Effector memory CD4-positive, alpha-beta T cell (primary cell): ENCODE measurements at places on chromosomes 12 and 14.

DNA sequence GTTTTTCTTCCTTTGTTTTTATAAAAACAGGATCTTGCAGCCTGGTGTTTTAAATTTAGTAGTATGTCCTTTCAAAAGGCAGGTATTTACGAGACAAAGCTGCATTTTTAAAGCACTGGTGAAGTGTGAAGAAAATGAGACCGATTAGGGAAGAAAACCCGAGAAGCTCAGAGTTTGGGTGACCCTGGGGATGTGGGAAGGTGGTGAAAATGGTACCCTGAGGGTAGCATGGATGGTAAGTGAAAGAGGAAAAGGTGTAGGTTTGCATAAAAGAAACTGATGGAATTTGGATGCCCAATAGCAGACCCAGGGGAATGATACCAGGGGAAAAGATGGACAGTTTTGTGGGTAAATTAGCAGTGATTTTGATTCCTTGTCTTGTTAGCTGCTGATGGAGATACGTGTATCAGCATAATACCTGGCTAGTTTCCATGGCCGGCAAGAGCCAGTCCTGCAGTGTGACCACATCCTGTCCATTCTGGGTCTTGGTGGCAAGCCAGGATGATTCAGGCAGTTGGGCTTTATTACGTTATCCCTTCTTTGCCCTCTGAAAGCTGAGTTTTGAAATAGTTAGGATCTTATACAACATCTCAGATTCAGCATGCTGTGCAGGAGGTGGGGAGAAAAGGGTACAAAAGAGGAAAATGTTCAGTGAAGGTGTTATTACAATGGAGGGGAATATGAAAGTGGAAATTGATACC, 8.9 kb downstream of the BICD1 start:
- no peaks in the 10 kb centered on the region for H3K4me1 ChIP-seq
- no peaks in the 10 kb centered on the region for H3K36me3 ChIP-seq
- H3K4me3 ChIP-seq = no peak overlapping the region
- no peaks in the 10 kb centered on the region for H3K27me3 ChIP-seq
- DNase-seq = no peak
- no peak overlapping the region for H3K27ac ChIP-seq

DNA sequence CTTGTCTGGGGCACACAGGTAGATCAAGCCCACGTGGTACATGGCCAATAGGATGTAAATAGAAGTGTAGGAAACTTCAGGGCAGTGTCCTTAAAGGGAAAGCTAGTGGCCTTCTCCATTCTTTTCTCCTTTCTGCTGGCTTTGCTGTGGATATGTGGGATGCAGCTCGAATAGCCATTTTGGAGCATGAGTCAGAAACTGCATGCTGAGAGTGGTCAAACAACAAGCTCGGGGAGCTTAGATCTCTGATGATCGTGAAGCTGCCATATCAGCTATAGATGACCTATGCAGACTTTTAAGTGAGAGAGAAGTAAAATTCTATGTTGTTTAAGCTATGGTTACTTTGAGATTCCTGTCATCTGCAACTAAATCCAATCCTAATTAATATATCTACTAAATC, 241.3 kb upstream of the DAAM1 start:
- DNase-seq = no peak
- no peak overlapping the region for H3K4me3 ChIP-seq
- H3K4me1 ChIP-seq = no peaks in the 10 kb centered on the region

DNA sequence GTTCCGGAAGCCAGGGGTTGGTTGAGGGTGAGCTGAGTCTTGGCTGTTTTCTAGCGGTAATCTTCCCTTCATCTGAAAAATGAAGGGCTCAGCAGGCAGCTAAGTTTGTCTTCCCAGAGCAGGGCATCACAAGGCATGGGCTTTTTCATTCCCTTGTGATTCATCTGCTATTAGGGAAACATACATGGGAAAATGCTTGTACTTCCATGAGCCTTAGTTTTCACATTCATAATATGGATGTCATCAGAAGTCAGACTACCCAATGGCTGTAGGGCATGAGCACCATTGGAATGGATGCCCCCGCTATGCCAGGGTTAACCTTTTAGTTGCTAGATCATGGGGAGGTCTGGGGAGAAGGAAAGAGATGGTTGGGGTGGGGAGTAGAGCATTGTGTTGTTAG, 18.7 kb downstream of the HELB start:
- H3K27ac ChIP-seq = no peak overlapping the region
- DNase-seq = no peak
- H3K36me3 ChIP-seq = peaks cover 35% of the 10 kb centered on the region
- peaks cover 6% of the 10 kb centered on the region for H3K4me1 ChIP-seq
- no peak overlapping the region for H3K4me3 ChIP-seq
- H3K27me3 ChIP-seq = no peaks in the 10 kb centered on the region

GRCh38 chr12:123808167-123808566, 46.1 kb downstream of the DNAH10 start:
- H3K36me3 ChIP-seq = no peaks in the 10 kb centered on the region
- no peaks in the 10 kb centered on the region for H3K4me1 ChIP-seq
- no peaks in the 10 kb centered on the region for H3K27me3 ChIP-seq
- H3K4me3 ChIP-seq = no peak overlapping the region
- no peak for DNase-seq
- H3K27ac ChIP-seq = no peak overlapping the region

- no peaks in the 10 kb centered on the region for H3K4me1 ChIP-seq
- no peak overlapping the region for H3K27ac ChIP-seq
- no peak overlapping the region for H3K4me3 ChIP-seq
- H3K27me3 ChIP-seq = no peaks in the 10 kb centered on the region
- no peaks in the 10 kb centered on the region for H3K36me3 ChIP-seq
Measured at GRCh38 chr14:93005838-93006237, 82.9 kb downstream of the CHGA start.

DNA sequence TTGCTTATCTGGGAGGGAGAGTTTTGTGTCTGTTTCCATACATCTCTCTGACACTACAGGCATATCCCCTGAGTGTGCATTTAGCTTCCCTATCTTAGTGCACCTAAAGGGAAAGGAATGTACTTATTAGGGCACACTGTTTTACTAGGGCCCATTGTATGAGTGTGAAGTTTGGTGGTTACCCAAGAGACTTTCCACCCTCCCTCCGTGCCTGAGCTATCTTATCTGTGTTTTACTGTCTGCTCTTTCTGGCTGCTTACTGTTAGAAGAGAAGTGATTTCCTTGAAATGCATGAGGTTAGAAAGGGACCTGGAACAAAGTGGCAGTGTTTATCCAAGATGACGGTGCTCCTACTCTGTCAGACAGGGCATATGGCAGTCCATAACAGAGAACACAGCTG, 8.5 kb upstream of the SVOP start:
- no peaks in the 10 kb centered on the region for H3K36me3 ChIP-seq
- H3K4me1 ChIP-seq = no peaks in the 10 kb centered on the region
- H3K4me3 ChIP-seq = no peak overlapping the region
- H3K27me3 ChIP-seq = peaks cover 4% of the 10 kb centered on the region
- no peak overlapping the region for H3K27ac ChIP-seq
- no peak for DNase-seq

GRCh38 chr14:90510159-90510558, 113.3 kb downstream of the CALM1 start:
- no peak overlapping the region for H3K27ac ChIP-seq
- H3K36me3 ChIP-seq = no peaks in the 10 kb centered on the region
- DNase-seq = no peak
- H3K27me3 ChIP-seq = peaks cover 5% of the 10 kb centered on the region
- no peaks in the 10 kb centered on the region for H3K4me1 ChIP-seq
- H3K4me3 ChIP-seq = no peak overlapping the region

GRCh38 chr12:80780746-80781145, 64.0 kb downstream of the MYF5 start:
- H3K36me3 ChIP-seq = no peaks in the 10 kb centered on the region
- no peak overlapping the region for H3K4me3 ChIP-seq
- H3K27me3 ChIP-seq = no peaks in the 10 kb centered on the region
- H3K4me1 ChIP-seq = no peaks in the 10 kb centered on the region
- DNase-seq = no peak

DNA sequence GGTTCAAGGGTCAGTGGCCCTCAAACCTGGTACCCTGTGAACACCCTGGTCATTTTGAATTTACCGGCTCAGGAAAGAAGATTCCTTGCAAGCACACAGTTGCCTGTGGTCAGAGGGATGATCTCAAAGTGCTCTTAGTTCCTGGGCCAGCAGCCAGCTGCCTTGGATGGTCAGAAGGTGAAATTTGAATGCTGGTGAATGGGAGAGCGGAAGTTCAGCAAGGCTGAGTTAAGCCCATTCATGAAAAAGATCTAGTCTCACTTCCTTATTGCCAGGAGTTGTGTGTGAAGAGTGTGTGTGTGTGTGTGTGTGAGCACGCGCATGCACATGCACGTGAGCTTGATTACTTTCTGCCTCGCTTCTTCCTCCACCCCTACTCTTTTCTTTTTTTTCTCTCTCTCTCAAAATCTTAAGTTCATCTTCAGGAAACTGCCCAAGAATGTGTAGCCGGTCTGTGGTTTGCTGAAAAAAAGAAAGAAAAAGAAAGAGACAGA, 155.5 kb upstream of the CCND2 start:
- H3K4me3 ChIP-seq = peak overlapping the region; percentile 19
- H3K36me3 ChIP-seq = no peaks in the 10 kb centered on the region
- H3K27me3 ChIP-seq = no peaks in the 10 kb centered on the region
- no peak for DNase-seq

GRCh38 chr12:123148655-123149054, 2.2 kb downstream of the PITPNM2 start:
- peaks cover 14% of the 10 kb centered on the region for H3K4me1 ChIP-seq
- no peak for DNase-seq
- no peak overlapping the region for H3K4me3 ChIP-seq
- H3K27ac ChIP-seq = no peak overlapping the region
- no peaks in the 10 kb centered on the region for H3K36me3 ChIP-seq
- H3K27me3 ChIP-seq = no peaks in the 10 kb centered on the region

DNA sequence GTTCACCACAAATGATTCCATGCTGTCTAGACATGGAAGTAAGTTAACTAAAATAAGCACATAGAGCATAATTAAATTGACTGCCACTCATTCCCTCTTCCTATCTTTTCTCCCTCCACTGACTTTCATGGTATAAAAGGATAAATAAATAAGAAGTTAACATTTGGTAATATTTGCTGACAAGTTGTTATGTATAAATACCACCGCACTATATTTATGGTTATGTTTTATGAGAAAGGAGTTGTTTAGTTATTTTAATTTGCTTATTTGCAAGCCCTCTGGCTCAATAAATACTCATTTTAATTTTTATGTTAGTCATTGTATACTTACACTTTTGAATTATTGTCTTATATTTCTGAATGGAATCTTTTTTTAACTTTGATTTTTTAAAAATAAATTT, 113.5 kb downstream of the MIPOL1 start:
- no peaks in the 10 kb centered on the region for H3K27me3 ChIP-seq
- no peak overlapping the region for H3K27ac ChIP-seq
- no peak for DNase-seq
- H3K4me1 ChIP-seq = no peaks in the 10 kb centered on the region
- H3K36me3 ChIP-seq = no peaks in the 10 kb centered on the region

DNA sequence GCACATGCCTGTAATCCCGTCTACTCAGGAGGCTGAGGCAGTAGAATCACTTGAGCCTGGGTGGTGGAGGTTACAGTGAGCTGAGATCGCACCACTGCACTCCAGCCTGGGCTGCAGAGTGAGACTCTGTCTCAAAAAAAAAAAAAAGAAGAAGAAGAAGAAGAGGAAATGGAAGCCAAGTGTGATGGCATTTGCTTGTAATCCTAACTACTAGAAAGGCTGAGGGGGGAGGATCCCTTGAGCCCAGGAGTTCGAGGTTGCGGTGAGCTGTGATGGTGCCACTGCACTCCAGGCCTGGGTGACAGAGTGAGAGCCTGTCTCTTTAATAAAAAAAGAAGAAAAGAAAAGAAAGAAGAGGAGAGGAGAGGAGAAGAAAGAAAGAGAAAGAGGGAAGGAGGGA, 52.1 kb downstream of the LGMN start:
- H3K36me3 ChIP-seq = no peaks in the 10 kb centered on the region
- no peaks in the 10 kb centered on the region for H3K27me3 ChIP-seq
- no peak overlapping the region for H3K4me3 ChIP-seq
- peaks cover 17% of the 10 kb centered on the region for H3K4me1 ChIP-seq
- no peak overlapping the region for H3K27ac ChIP-seq

DNA sequence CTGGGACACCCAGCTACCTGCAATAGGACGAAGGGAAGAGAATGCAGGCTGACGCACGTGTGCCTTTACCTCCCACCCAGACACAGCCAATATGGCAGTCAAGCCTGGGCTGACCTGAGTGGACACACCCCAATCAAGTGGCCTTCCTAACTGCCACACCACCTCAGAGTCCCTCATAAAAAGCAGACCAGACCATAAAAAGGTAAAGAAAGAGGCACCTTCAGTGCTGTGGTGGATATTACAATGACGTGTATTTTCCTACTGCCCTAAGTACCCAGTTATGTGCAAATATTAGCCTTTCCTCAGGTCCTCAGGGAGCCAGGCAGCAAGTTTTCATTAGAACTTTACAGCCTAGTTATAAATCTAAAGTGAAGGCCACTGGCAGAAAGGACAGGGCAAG, 75.8 kb downstream of the KCNK10 start:
- DNase-seq = no peak
- H3K36me3 ChIP-seq = no peaks in the 10 kb centered on the region
- peaks cover 6% of the 10 kb centered on the region for H3K27me3 ChIP-seq
- no peak overlapping the region for H3K27ac ChIP-seq
- H3K4me3 ChIP-seq = no peak overlapping the region

GRCh38 chr14:97106166-97106565, 309.0 kb downstream of the VRK1 start:
- H3K27ac ChIP-seq = no peak overlapping the region
- H3K4me3 ChIP-seq = no peak overlapping the region
- H3K27me3 ChIP-seq = peaks cover 3% of the 10 kb centered on the region
- H3K36me3 ChIP-seq = no peaks in the 10 kb centered on the region
- no peak for DNase-seq

DNA sequence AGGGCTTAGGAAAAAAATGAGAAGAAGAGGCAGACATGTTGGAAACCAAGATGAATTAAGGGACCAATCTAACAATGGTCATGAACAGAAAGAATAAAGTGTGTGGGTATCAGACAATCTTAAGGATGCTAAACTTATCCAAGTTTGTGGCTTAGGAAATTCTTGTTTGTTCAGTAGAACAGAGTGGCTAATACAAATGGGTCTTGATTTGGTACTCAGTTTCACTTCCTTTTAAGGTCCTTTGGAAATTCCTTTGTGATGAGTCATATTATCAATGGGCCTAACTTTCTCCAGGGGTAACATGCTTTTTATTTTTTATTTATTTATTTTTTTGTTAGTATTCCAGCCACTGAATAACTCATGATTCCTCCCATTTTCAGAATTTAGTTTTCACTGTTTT, 1154.7 kb upstream of the FLRT2 start:
- H3K27ac ChIP-seq = no peak overlapping the region
- H3K36me3 ChIP-seq = no peaks in the 10 kb centered on the region
- DNase-seq = no peak
- no peaks in the 10 kb centered on the region for H3K4me1 ChIP-seq
- no peaks in the 10 kb centered on the region for H3K27me3 ChIP-seq

GRCh38 chr14:49867831-49868719, 15.5 kb upstream of the NEMF start:
- peak; percentile 95 for DNase-seq
- no peaks in the 10 kb centered on the region for H3K27me3 ChIP-seq
- peak overlapping the region; percentile 46 for H3K4me3 ChIP-seq
- H3K36me3 ChIP-seq = no peaks in the 10 kb centered on the region
- peaks cover 26% of the 10 kb centered on the region for H3K4me1 ChIP-seq
- H3K27ac ChIP-seq = peak overlapping the region; percentile 90
